Femur (tissue), 1 donor: ENCODE measurements at places on chromosomes 1 and 21.

DNA sequence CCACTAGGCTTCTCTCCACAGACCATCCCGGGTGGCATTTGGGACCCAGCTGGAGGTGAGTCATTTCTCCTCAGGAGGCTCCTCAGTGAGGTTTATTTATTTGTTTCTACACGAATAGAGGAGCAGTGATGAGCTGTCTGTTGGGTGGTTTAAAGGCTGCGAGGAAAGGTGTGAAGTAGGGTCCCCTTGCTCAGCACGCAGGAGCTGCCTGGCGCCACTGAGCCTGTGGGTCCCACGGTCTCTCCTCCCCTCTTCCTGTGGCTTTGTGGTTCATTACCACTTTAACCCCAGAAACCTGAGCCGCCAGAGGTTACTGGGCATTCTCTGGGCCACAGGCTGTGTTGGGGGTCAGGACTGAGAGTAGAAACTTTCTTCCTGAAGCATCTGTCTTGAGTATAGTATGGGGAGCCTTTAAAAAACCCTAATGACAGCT, 39.9 kb downstream of the IL6R start:
- DNase-seq = no peak

GRCh38 chr1:115289940-115290339, 48.1 kb downstream of the NGF start:
- DNase-seq = no peak

GRCh38 chr1:151828921-151829320, 2.7 kb downstream of the RORC start:
- DNase-seq = peak; percentile 50

DNA sequence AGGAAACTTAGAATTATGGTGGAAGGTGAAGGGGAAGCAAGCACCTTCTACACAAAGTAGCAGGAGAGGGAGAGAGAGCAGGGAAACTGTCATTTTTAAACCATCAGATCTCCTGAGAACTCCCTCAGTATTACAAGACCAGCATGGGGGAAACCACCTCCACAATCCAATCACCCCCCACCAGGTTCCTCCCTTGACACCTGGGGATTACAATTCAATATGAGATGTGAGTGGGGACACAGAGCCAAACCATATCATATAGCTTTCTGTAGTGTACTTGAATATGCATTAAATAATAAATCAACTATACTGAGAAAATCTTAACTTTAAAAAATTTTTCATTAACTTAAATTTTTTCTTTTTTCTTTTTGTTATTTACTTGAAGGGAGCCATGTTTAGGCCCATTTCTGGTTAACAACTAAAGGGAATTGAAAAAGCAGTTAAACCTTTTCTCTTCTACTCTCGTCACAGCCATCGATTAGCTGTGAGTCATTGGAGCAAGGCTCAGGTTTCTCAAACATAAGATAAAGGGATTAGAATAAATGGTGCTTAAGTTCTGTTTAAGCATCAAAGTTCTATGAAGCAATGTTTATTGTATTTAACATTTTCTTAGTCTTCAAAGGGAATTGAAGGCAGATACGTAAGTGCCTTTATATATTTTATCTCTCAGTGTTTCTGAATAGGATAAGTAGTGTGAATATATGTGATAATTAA, 72.2 kb upstream of the DPT start:
- no peak for DNase-seq

DNA sequence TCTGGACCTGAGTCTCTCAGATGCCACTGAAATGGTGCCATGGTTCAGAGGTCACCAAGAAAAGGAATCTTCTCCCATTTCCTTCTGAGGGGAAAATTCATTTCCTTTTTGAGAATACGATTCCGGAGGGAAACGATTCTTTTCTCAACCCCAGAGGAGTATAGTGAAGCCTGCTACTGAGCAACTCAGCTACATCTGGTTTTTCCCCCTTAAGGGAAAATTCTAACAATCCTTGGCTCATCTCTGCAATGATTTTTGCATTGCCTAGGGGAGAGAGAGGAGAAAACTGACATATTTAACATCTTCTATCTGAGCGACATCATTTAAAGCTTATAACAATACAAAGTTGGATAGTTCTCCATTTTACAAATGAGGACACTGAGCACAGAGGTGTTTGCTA, 22.4 kb upstream of the KANK4 start:
- DNase-seq = no peak

- DNase-seq = no peak
These were observed 42.3 kb downstream of the GNG4 start for GRCh38 chr1:235607284-235607683.

DNA sequence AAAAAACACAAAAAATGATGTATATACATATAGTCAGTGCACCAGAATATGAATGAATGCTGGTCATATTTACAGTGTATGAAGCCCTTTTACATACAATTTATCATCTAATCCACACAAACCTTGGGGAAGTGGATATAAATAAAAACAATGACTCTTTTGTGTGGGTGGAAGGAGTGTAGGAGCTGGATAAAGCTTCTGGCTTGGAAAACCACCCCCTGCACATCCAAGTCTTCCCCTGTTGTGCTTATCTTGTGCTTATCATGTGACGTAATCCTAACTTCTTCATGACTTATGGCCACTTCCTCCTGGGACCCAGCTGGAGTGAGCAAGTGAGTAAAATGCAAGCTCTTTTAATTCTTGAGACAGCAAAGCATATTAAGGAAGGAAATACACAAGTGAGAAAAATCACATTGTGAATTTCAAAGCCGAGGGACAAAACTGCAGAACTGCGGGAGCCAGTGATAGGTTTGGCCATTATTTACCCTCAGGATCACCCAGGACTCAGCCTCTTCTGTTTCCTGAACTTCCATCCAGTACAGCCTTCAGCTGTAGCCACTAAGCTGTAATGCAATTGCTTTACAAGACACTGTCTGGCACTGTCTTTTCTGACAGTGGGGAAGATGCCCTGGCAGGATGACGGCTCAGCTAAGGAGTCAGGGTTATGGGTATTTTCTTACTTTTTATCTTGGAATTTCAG, 104.0 kb upstream of the PPM1J start:
- no peak for DNase-seq

GRCh38 chr21:44261675-44262295, at the start of gene DNMT3L:
Gene DNMT3L (minus strand): TSS chr21:44261897. CDS start chr21:44261259, 638 bp downstream.
- DNase-seq = no peak

GRCh38 chr1:182304627-182305026, 87.0 kb downstream of the GLUL start:
- DNase-seq = no peak

DNA sequence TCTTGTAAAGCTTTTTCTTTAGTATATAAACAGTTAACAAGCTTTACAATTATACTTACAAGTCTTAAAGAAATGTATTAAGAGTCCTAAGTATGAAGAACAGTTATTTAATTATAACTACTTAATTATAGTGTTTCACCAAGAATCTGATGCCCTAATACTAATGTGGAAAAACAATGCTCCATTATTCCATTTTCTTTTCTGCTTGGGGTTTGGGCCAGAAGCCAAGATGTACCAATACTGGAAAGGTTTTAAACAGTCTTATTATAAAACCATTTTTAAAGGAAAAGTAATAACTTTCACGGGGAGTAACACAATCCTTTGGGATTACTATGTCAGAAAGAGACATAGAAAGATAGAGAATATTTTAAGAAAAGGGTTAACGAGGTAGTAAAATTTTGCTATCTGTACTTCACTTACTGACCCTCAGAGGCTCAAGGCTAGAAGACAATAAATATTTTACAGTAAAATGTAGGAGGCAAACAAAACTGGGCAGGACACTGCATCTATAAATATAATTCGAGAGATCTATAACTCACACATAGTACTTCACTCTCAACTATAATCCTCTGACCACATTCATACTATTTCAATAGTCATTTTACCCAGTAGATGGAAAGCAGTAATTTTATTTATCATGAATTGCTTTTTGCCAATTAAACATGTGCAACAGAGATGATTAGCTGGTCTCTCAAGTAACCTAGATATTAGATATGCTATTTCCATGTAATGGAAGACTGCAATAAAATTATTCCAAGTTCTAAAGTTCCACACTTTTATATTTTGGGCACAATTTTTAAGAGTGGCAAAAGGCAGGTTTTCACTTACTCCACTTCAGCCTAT, 63.9 kb downstream of the LTN1 start:
- no peak for DNase-seq

DNA sequence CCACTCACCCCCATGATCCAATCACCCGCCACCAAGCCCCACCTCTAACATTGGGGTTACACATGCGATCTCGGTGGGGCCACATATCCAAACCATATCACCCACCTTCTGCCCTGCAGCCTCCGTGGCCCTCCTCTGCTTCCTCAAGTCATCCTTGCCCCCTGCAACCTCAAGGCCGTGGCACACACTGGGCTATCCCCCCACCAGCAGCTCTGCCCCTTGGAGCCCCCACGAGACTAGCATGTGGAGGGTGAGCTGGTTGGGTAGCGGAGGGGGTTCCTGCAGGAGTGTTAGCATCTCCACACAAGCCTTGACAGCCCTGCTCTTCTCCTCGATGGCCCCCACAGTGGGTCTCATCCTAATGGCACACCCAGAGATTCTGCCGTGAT, 100.8 kb downstream of the TOMM20 start:
- no peak for DNase-seq

GRCh38 chr1:84373436-84374141, 24.7 kb upstream of the DNASE2B start:
- DNase-seq = no peak

- DNase-seq = no peak
These were observed 53.8 kb downstream of the CRB1 start for GRCh38 chr1:197321811-197322210.

GRCh38 chr1:32773018-32773763, 44.0 kb downstream of the YARS1 start:
- DNase-seq = peak; percentile 85

GRCh38 chr1:172083191-172083590, 241.9 kb downstream of the DNM3 start:
- DNase-seq = no peak

- peak; percentile 51 for DNase-seq
These were observed 22.9 kb downstream of the NIPAL3 start for GRCh38 chr1:24438423-24438901.

GRCh38 chr1:3074800-3075199, 5.8 kb downstream of the PRDM16 start:
- no peak for DNase-seq

DNA sequence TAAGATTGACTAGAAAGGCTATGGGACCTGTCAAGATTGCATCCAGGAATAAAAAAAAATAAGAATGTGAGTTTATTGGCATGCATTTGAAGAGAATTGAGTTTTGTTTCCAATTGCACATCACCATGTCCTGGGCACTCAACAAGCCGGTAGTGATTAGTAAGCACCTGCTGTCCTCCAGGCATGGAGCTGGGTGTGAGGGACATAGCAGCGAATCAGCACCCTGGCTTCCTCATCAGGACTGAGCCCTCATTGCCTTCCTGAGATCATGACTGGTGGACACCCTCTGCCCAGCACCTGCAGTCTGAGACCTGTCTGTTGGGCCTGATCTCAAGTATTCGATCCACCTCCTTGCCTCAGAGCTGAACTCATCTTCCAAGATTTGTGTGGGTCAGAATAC, 26.8 kb downstream of the S100A6 start:
- DNase-seq = no peak

- DNase-seq = no peak
These were observed 2.7 kb upstream of the CNN3 start for GRCh38 chr1:94929351-94930217.

GRCh38 chr1:41414716-41415306, 53.6 kb downstream of the FOXO6 start:
- DNase-seq = no peak

DNA sequence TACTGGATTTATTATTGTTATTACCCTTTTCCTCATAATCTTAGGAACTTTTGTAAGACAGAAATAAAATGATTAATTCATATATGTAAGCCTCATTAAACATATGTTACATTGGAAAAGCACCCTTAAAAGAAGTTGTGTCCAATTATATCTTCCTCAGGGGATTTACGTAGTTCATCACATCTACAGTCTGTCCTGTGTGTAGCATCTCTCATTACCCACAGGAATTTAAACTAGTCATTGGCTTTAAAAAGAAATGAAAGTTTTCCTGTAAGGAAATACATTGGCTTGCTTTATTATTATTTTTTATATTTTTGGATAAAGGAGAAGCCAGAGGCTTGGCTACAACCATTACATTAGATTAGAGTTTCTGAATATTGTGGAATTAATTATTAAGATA, 56.1 kb downstream of the SWT1 start:
- DNase-seq = no peak

DNA sequence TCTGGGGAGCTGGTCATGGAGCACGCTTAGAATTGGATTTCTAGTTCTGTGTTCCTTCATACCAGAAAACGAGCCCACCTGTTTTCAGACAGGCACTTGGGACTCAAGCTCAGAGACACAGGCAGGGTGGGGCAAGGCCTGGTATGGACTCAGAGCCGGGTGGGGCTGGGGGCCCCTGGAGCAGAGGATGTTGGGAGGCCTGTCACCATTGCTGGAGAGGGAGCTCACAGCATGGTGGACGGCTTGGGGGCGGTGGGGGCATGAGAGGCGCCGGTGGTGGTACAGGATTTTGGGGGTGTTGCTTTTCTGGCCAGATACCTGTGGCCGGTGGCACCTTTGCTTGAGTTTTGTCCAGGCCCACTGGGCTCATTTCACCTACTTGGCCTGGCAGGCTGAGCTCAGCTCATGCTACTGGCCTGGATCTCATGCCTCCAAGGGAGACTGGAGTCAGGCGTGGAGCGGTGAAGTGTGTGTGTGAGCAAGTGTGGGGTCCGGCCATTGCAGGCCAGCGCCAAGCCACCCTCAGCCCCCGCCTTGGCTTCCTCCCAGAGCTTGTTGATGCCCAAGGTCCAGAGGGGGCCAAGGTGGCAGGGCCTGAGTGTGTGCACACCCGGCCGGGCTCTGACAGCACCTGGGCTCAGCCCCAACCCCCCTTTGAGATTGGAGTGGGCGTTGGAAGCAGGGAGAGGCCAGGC, 8.7 kb downstream of the SLX9 start:
- DNase-seq = no peak

- no peak for DNase-seq
These were observed 20.6 kb upstream of the ELOA start for GRCh38 chr1:23722652-23723051.

- no peak for DNase-seq
These were observed 17.7 kb downstream of the DHRS3 start for GRCh38 chr1:12600335-12600734.

GRCh38 chr1:62689524-62689923, 1.3 kb upstream of the DOCK7 start:
- no peak for DNase-seq

GRCh38 chr1:245969283-245969682, 537.8 kb downstream of the SMYD3 start:
- DNase-seq = peak; percentile 53

- DNase-seq = peak; percentile 8
These were observed 21.1 kb upstream of the ACTRT2 start for GRCh38 chr1:3000214-3000613.

GRCh38 chr21:34988139-34988538, 61.0 kb downstream of the RUNX1 start:
- DNase-seq = peak; percentile 58

GRCh38 chr1:25540750-25541342, 2.6 kb upstream of the LDLRAP1 start:
- no peak for DNase-seq

DNA sequence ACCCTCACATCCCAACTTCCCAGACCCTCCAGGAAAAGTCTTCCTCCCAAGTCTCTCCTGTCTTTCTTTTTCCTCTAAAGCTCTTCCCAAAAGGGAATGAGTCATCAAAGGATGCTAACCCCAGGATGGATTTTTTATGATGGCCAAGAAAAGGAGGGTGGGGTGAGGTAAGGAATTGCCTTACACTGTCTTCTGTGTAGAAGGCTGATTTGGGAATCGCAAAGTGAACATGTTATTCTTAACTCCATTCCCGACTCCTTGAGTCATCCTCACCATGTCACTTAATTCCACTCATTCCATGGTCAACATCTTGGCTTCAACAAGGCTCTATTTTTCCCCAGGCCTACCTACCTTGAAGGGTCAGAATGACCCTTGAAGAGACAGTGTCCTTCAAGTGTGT, 44.0 kb downstream of the TBX15 start:
- DNase-seq = no peak
